Naive thymus-derived CD8-positive, alpha-beta T cell (primary cell): ENCODE measurements at places on chromosomes 13 and 19. TPM values are rescaled to one million over a fixed set of nuclear protein-coding genes. Genes with fewer than 3 reads are reported as not detected.

DNA sequence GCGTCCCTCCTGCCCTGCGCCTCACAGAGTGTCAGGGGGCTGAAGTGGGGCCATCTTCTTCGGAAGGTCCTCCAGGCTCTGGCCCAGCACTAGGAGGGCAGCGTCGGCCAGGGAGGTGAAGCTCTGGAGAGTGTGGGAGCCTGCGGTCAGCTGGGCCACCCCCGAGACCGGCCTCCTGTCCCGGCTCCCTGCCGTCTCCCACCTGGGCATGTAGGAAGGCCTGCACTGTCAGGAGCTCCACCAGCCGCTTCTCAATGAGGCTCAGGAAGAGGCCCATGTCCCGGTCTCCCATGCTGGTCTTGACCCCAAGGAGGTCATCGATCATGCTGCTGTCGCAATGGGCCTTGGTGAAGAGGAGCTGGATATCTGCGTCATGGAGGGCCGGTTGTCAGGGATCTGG is 27.4 kb upstream of the EMP3 start:
- no peak for DNase-seq

Gene CALR3
- not detected for polyA plus RNA-seq

- no peak for DNase-seq
Measured at GRCh38 chr13:72097568-72097967, 230.6 kb upstream of the DACH1 start.

- DNase-seq: no peak
Measured at GRCh38 chr19:28468701-28469459, 744.1 kb downstream of the UQCRFS1 start.

GRCh38 chr19:41701401-41702075 is 6.9 kb upstream of the CEACAM5 start:
- no peak for DNase-seq

Gene GPR12
- not detected for polyA plus RNA-seq

GRCh38 chr13:111449041-111449440 is 128.6 kb downstream of the TEX29 start:
- no peak for DNase-seq
